ENCODE measurements at places on chromosomes 3 and 15.

GRCh38 chr3:11570251-11570650, 73.5 kb downstream of the VGLL4 start:
- no peak for DNase-seq

DNA sequence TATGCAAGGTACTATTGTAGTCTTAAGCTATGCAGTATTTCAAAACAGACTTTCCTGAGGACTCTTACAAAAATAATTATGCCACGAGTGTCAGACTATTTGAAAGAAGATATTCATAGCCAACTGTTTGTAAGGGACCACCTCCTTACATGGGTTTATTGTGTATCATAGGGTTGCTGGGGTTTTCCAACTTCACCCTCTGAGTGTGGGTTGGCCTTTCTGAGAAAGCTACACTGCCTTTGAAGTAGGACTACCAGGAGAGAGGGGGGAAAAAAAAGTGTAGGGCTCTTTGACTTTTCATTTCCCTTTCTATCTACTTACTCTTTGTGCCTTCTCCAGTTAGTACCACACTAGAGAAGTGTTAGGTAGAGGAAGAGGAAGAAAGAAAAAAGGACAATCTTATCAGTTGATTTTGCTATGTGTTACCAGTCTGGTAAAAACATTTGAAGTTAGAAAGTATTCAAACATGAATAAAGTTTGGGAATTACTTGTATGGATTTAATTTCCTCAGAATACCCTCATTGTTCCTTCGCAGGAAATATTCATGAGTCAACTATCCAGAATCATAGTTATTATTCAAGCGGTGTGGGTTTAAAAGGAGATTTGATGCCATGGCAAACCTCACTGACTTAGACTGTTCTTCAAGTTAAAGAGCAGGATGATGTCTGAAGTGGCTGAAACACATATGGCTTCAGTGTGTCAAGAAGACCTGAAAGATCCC, 329.3 kb upstream of the THBS1 start:
- DNase-seq, result no peak

DNA sequence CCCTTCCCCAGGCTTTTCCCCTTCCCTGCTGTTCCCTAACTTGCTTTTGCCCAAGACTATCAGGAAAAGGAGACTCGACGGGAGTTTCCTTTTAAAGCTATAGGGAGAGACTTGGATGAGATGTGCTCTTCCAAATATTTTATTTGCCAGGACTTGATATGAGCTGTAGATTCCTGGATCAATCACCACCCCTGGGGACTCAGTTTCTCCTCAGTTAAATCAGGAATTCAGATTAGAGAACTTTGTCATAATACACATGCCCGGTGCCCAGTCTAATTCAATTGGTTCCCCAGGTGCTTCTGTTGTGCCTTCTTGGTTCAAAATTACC, 46.6 kb downstream of the SMAD6 start:
- no peak for DNase-seq

- DNase-seq, result no peak
Measured at GRCh38 chr3:58150130-58150809, 60.5 kb downstream of the DNASE1L3 start.

DNA sequence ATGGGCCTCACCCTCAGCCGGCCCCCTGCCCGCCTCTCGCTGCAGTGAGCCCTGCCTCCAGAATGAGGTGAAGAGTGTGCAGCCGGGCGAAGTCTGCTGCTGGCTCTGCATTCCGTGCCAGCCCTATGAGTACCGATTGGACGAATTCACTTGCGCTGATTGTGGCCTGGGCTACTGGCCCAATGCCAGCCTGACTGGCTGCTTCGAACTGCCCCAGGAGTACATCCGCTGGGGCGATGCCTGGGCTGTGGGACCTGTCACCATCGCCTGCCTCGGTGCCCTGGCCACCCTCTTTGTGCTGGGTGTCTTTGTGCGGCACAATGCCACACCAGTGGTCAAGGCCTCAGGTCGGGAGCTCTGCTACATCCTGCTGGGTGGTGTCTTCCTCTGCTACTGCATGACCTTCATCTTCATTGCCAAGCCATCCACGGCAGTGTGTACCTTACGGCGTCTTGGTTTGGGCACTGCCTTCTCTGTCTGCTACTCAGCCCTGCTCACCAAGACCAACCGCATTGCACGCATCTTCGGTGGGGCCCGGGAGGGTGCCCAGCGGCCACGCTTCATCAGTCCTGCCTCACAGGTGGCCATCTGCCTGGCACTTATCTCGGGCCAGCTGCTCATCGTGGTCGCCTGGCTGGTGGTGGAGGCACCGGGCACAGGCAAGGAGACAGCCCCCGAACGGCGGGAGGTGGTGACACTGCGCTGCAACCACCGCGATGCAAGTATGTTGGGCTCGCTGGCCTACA, 8.5 kb downstream of the GRM2 start:
- no peak for DNase-seq

GRCh38 chr3:117278424-117279190, 569.0 kb downstream of the TUSC7 start:
- no peak for DNase-seq

DNA sequence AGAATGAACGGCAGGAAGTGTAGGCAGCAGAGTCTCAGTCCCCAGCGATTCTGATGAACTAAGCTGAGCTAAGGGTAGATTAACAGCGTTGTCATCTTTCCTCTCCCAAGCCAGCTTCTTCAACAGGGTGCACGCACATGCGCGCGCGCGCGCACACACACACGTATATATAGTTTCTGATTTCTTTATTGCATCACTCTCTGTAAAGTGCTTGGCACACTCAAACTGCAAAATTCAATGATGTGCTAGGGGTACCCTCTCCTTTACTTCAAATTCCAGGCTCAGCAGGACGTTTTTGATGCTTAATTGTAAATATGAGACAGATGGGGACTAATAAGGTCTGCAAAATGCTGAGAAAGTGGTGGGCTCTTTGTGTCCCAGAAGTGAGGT, 26.1 kb upstream of the VPS8 start:
- DNase-seq, result no peak

GRCh38 chr3:66439666-66440344, 61.0 kb downstream of the LRIG1 start:
- no peak for DNase-seq

DNA sequence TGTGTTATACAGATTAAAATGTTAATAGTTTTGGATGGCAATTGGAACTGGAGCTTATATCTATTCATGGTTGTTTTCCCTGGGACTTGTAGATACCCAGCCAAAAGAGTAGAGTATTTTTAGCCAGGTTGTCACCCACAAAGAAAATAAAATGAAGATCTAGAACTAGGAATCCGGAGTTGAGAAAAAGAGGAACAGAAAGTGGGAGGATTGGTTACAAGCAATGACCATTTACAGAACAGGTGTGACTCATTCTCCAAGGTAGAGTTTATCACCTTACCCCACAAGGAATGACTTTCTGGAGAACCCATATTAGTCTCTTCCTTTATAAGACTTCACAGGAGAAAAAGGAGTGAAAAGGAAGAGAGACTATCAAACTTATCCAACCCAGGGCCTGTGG, 99.8 kb downstream of the TMEM108 start:
- DNase-seq, result no peak

GRCh38 chr3:48614044-48614443, 4.6 kb upstream of the UQCRC1 start:
- no peak for DNase-seq

GRCh38 chr3:901953-902778, 190.7 kb upstream of the CNTN6 start:
- DNase-seq, result no peak

DNA sequence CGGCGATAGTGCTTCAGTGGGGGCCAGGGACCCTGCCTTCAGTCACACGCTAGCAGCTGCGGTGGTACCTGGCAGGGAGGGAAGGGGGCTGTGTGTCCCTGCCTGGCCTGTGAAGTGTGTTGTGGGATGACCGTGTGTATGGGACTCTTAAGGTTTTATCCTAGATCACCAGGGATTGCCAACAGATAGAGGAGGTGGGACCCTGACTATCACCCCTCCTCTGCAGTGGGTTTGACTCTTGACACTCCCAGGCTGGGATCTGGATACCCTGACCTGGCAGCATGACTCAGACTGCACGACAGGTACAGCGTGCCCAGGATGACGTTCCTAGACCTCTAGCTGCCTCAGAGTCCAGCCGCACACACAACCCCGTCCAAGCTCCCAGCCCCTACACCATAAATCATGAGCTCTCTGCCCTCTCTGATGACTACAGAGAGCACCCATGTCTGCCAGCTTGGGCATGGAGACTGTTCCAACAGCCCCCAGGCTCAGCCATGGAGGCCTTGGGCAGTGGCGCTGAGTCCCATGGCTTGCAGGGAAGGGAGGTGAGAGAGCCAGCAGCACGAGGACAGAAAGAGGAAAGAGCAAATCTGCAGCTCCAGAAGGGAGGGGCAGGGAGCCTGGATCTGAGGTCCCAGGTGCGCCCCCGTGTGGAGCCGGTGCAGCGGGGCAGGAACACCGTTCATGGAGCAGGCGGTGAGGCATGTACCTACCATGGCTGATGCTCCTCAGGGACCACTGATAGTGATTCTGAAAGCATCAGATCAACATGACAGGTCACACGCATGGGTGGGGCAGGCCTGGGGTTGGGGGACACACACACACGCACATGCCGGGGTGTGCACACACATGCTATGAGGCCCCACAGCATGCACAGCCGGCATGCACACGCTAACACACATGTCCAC, 71.0 kb downstream of the ADAMTS7 start:
- DNase-seq, result peak; percentile 16

DNA sequence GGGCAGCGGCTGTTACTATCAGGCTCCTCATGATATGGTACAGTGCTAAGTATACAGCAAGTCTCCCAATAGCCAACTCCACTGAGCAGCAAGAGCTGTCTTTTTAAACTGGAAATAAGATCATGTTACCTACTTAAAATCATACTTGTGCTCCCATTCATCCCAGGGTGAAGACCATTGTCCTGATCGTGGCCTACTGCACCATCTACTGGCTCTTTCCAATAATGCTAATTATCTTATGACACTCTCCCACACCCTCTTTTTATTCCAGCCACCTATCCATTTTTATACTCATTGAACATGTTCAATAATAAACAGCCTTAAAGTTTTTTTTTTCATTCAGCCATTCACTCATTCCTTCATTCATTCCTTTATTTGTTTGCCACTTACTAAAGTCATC, 117.7 kb downstream of the GBE1 start:
- DNase-seq, result no peak

DNA sequence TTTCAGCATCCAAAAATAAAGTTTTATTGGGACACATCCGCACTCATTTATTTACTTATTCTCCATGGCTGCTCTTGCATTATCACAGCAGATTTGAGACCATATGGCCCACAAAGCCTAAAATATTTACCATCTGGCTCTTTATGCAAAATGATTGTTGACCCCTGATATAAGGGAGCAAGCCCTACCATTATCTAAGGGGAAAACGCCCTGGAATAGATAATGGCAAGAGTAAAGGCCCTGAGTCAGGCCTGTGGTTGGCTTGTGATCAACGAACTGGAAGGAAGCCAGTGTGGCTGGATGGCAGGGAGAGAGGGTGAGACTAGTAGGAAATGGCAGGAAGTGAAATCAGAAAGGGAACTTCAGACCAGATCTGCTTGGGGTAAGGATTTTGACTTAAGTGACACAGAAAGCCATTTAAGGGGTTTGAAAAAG, 24.6 kb upstream of the DMXL2 start:
- no peak for DNase-seq

- DNase-seq, result no peak
Measured at GRCh38 chr3:113673593-113673992, 22.8 kb downstream of the USF3 start.

- no peak for DNase-seq
Measured at GRCh38 chr3:178397836-178398235, 138.4 kb upstream of the KCNMB2 start.

GRCh38 chr3:172107403-172107802, 68.0 kb downstream of the FNDC3B start:
- peak; percentile 52 for DNase-seq

- no peak for DNase-seq
Measured at GRCh38 chr3:32305361-32305876, 66.9 kb downstream of the CMTM8 start.

DNA sequence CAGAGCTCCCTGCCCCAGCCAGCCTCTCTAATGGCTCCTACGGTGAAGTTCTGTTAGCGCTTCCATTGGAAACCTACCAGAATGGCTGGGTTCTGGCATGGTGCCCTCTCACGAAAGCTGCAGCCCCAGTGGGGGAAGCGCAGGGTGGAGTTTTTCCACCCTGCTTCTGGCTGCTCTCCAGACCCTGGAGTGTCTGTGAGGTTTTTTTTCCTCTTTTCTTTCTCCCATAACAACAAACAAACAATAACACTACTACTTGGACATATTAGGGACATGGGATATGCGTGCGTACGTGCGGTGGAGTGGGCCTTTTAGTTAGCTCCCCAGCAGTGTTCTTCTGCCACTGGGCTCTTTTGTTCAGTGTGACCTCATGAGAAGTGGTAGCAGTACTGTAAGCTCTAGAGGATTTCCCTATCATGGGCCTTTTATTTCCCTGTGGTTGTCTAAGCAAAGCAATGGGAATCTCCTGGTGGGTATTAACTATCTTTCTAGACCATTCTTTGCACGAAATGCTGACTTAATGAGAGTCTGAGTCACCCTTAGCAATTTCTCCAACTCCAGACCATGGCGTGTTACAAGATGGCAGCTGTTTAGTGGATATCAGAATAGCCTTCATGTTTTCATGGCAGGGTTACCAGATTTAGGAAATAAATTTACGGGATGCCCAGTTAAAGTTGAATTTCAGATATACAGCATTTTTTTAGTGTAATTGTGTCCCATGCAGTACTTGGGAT, 161.9 kb downstream of the FNDC3B start:
- DNase-seq, result no peak

- DNase-seq, result peak; percentile 89
Measured at GRCh38 chr3:114290911-114291901, 2.6 kb upstream of the TIGIT start.

DNA sequence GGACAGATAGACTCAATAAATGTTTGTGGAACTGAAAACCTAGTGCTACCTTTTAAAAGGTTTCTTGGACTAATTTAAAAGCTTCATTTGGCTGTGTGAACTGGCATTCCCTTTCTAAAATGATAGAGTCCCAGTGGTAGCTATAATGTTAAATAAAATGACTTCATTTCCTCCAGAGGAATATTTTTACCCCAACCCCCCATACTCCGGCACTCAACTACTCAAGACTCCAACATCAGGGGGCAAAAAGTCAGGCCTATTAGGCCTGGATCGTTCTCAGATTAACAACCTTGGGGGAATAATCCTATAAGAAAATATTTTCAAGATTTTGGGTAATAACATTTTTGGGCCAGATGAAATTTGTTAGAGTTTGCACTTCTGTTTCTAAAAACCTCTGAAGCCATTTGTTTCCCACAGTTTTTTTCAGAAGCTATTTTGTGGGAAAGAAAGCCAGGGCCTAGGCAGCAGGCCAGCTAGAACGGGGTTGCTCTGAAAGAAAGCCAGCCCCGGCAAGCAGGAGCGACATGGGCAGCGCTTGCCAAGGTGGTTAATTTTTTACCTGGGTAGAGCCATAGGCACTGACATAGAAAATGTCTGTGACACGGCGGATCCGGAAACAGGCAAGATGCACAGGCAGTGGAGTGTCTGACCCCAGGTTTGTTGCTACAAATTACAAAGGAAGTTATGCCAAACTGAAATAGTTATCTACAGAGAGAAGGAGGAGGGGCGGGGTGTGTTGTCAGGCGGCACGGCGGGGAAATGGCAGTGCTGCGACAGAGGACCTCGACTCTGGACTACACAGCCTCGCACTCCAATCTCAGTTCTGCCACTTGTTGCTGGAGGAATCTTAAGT, 84.6 kb downstream of the MAGI1 start:
- DNase-seq, result no peak
